Activated naive CD8-positive, alpha-beta T cell treated with anti-CD3 and anti-CD28 coated beads, Interleukin-2, amount 10 ng/mL, durations not matched to agents 7 days and 5 days (primary cell): ENCODE measurements at places on chromosomes 12 and 14. TPM values are rescaled to one million over a fixed set of nuclear protein-coding genes. Genes with fewer than 3 reads are reported as not detected.
A peak's percentile ranks its signal among the peaks of the same experiment; 100 is the strongest.

SART3 gene
- total RNA-seq, result 79.9 TPM

RND1 gene
- 4.9 TPM for total RNA-seq

E2F7 gene
- total RNA-seq, result 15.0 TPM

MRPS35 gene
- total RNA-seq, result 31.5 TPM

PITPNM2 gene
- 15.2 TPM for total RNA-seq

EML5 gene
- 2.9 TPM for total RNA-seq

GZMH gene
- 5.7 TPM for total RNA-seq

SERPINA9 gene
- not detected for total RNA-seq

TTC9 gene
- 16.6 TPM for total RNA-seq

DNA sequence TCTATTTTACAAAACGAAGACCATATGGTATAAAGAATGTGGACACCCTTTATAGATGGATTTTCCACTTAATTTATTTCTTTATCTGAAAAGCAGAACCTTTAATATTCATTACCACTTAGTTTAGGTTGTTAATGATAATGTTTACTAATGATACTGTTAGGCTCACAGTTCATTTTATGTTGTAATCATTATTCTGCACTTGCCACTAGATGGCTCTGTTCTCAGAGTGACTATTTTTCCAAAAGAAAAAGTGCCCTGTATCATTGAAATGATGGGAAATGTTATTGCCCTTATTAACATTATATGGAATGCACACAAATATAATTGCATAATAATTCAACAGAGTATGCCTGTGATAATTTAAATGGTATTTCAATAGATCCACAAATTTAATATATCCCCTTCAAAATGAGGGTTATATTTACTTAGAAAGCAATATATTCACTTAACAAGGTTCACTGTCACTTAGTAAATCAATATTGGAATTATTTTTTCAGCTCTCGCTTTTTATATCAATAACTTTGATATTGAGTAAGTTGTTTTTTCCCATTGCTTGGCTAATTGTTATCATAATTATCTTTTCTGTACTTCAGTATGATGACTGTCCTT, 95.7 kb downstream of the PDE3A start:
- H3K4me1 ChIP-seq, result no peaks in the 10 kb centered on the region
- no peak overlapping the region for H3K27ac ChIP-seq
- H3K27me3 ChIP-seq, result no peaks in the 10 kb centered on the region

DNA sequence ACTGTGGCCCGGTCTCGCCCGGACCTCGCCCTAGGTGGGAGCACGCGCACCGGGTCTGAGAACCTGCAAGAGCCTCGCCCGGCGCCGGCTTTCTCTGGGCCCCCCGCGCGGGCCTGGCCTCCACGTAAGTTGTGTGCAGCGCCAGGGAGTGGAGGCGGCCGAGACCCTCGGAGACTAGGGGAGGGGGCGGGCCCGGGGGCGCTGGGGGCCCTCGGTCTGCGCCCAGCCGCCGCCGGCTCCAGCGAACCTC, 183 bp upstream of the PRMT8 start:
- H3K27me3 ChIP-seq, result peaks cover 70% of the 10 kb centered on the region
- no peaks in the 10 kb centered on the region for H3K36me3 ChIP-seq
- no peak overlapping the region for H3K4me3 ChIP-seq
- H3K27ac ChIP-seq, result no peak overlapping the region

- no peak for DNase-seq
- H3K27ac ChIP-seq, result no peak overlapping the region
These were observed 139.9 kb downstream of the ADGRD1 start for GRCh38 chr12:131093604-131093955.

GRCh38 chr12:94805749-94806529, 155.6 kb upstream of the TMCC3 start:
- H3K27ac ChIP-seq, result no peak overlapping the region
- H3K36me3 ChIP-seq, result no peaks in the 10 kb centered on the region
- no peak for DNase-seq
- no peak overlapping the region for H3K4me3 ChIP-seq
- H3K4me1 ChIP-seq, result no peaks in the 10 kb centered on the region

GRCh38 chr12:94111302-94111701, 37.1 kb upstream of the PLXNC1 start:
- no peak for DNase-seq
- no peaks in the 10 kb centered on the region for H3K36me3 ChIP-seq
- no peak overlapping the region for H3K4me3 ChIP-seq
- no peak overlapping the region for H3K27ac ChIP-seq

GRCh38 chr12:104747955-104748354, 210.1 kb downstream of the SLC41A2 start:
- H3K36me3 ChIP-seq, result peaks cover 22% of the 10 kb centered on the region
- no peak for DNase-seq
- H3K27ac ChIP-seq, result peak overlapping the region; percentile 44
- peak overlapping the region; percentile 63 for H3K4me3 ChIP-seq
- peaks cover 46% of the 10 kb centered on the region for H3K4me1 ChIP-seq
- H3K27me3 ChIP-seq, result peaks cover 2% of the 10 kb centered on the region

GRCh38 chr14:26328791-26329190, 269.0 kb downstream of the NOVA1 start:
- no peak overlapping the region for H3K4me3 ChIP-seq
- H3K4me1 ChIP-seq, result no peaks in the 10 kb centered on the region
- H3K36me3 ChIP-seq, result no peaks in the 10 kb centered on the region
- no peak overlapping the region for H3K27ac ChIP-seq
- no peak for DNase-seq

DNA sequence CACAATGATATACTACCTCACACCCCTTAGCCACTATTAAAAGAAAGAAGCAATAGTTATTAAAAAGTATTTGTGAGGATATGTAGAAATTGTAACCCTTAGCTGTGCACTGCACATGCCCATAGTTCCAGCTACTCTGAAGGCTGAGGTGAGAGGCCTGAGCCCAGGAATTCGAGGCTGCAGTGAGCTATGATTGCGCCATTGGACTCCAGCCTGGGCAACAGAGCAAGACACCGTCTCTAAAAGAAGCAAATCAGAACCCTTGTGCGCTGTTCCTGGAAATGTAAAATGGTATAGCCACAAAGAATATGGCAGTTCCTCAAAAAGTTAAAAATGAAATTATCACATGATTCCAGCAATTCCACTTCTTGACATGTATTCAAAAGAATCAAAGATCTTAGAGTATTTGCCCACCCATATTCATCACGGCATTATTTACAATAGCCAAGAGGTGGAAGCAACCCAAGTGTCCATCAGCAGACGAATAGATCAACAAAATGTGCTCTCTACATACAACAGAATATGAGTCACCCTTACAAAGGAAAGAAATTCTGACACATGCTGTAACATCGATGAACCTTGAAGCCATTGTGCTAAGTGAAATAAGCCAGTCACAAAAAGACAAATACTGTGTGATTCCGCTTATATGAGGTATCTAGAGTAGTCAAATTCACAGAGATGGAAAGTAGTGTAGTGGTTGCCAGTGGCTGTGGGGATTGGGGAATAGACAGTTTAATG, 23.7 kb upstream of the YLPM1 start:
- no peak for DNase-seq
- H3K27ac ChIP-seq, result no peak overlapping the region
- peaks cover 26% of the 10 kb centered on the region for H3K36me3 ChIP-seq

GRCh38 chr14:100887728-100888335, 15.7 kb downstream of the RTL1 start:
- H3K27me3 ChIP-seq, result peaks cover 10% of the 10 kb centered on the region
- H3K4me1 ChIP-seq, result no peaks in the 10 kb centered on the region
- H3K4me3 ChIP-seq, result no peak overlapping the region
- H3K27ac ChIP-seq, result no peak overlapping the region
- H3K36me3 ChIP-seq, result no peaks in the 10 kb centered on the region
- DNase-seq, result no peak

GRCh38 chr12:105393587-105393986, 63.1 kb downstream of the C12orf75 start:
- peaks cover 7% of the 10 kb centered on the region for H3K4me1 ChIP-seq
- H3K27ac ChIP-seq, result no peak overlapping the region

DNA sequence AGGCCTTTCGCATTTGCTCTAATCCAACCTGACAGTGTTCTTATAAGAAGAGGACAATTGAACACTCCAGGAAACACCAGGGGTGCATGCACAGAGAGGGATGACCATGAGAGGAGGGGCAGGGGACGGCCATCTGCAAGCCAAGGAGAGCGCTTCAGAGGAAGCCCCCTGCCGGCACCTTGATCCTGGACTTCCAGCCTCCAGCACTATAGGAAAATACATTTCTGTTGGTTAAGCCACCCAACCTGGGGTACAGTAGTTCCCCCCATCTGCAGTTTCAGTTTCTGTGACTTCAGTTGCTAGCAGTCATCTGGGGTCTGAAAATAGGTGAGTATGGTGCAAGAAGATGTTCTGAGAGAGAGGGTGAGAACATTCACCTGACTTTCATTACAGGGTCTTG, 64.7 kb downstream of the CLMN start:
- no peaks in the 10 kb centered on the region for H3K4me1 ChIP-seq
- peaks cover 8% of the 10 kb centered on the region for H3K27me3 ChIP-seq
- no peak for DNase-seq
- no peak overlapping the region for H3K4me3 ChIP-seq
- no peak overlapping the region for H3K27ac ChIP-seq

GRCh38 chr12:94182986-94183707, 34.8 kb downstream of the PLXNC1 start:
- DNase-seq, result no peak
- no peak overlapping the region for H3K27ac ChIP-seq
- H3K27me3 ChIP-seq, result peaks cover under 1% of the 10 kb centered on the region
- H3K36me3 ChIP-seq, result peaks cover 50% of the 10 kb centered on the region
- peaks cover 16% of the 10 kb centered on the region for H3K4me1 ChIP-seq
- H3K4me3 ChIP-seq, result no peak overlapping the region

- DNase-seq, result no peak
- no peaks in the 10 kb centered on the region for H3K4me1 ChIP-seq
- no peak overlapping the region for H3K27ac ChIP-seq
- no peaks in the 10 kb centered on the region for H3K36me3 ChIP-seq
- no peaks in the 10 kb centered on the region for H3K27me3 ChIP-seq
These were observed 167.5 kb upstream of the PRICKLE1 start for GRCh38 chr12:42756841-42757623.

GRCh38 chr12:12191008-12191407, 75.8 kb downstream of the LRP6 start:
- no peaks in the 10 kb centered on the region for H3K4me1 ChIP-seq
- no peak overlapping the region for H3K4me3 ChIP-seq
- peaks cover 71% of the 10 kb centered on the region for H3K27me3 ChIP-seq
- DNase-seq, result no peak
- H3K27ac ChIP-seq, result no peak overlapping the region

GRCh38 chr12:124030510-124030909, 57.5 kb downstream of the ZNF664 start:
- DNase-seq, result no peak
- no peak overlapping the region for H3K27ac ChIP-seq
- peaks cover 2% of the 10 kb centered on the region for H3K36me3 ChIP-seq
- no peak overlapping the region for H3K4me3 ChIP-seq
- peaks cover 6% of the 10 kb centered on the region for H3K27me3 ChIP-seq
- H3K4me1 ChIP-seq, result peaks cover 3% of the 10 kb centered on the region

DNA sequence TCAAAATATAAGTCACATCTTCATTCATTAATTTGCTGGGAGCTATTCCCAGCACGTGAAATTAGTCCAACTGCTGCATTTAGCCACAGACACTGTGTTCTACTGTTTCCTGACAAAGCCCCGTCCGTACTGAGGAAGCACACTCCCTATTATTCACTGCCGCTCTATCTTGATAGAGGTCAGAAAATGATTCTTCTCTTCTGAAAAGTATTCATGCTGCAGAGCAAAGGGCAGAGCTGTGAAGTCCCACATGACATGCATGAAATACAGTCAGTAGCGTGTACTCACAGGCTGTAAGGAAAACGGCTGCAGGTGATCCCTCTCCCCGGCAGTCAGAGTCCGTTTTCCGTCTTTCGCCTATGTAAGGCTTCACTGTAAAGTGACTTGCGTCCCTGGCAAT, 302.5 kb upstream of the FKBP4 start:
- peaks cover 2% of the 10 kb centered on the region for H3K4me1 ChIP-seq
- no peak overlapping the region for H3K27ac ChIP-seq
- H3K36me3 ChIP-seq, result no peaks in the 10 kb centered on the region
- H3K4me3 ChIP-seq, result no peak overlapping the region

GRCh38 chr12:95733141-95733825, 57.3 kb downstream of the NTN4 start:
- H3K4me1 ChIP-seq, result no peaks in the 10 kb centered on the region
- no peak for DNase-seq
- H3K27ac ChIP-seq, result no peak overlapping the region
- H3K27me3 ChIP-seq, result peaks cover 5% of the 10 kb centered on the region

GRCh38 chr12:6771091-6771495, 1.2 kb upstream of the LAG3 start:
- peaks cover 12% of the 10 kb centered on the region for H3K27me3 ChIP-seq
- peak overlapping the region; percentile 22 for H3K4me3 ChIP-seq
- peaks cover 51% of the 10 kb centered on the region for H3K4me1 ChIP-seq
- H3K27ac ChIP-seq, result peak overlapping the region; percentile 98
- no peak for DNase-seq

- no peaks in the 10 kb centered on the region for H3K27me3 ChIP-seq
- no peak overlapping the region for H3K27ac ChIP-seq
- H3K4me1 ChIP-seq, result no peaks in the 10 kb centered on the region
- DNase-seq, result no peak
- H3K4me3 ChIP-seq, result no peak overlapping the region
These were observed 339.7 kb downstream of the PRKD1 start for GRCh38 chr14:29587761-29588470.

- no peaks in the 10 kb centered on the region for H3K27me3 ChIP-seq
- H3K4me1 ChIP-seq, result peaks cover 4% of the 10 kb centered on the region
- no peak overlapping the region for H3K4me3 ChIP-seq
- no peak for DNase-seq
- H3K36me3 ChIP-seq, result peaks cover 16% of the 10 kb centered on the region
These were observed 22.9 kb downstream of the VEZT start for GRCh38 chr12:95240556-95240955.

- H3K36me3 ChIP-seq, result peaks cover 32% of the 10 kb centered on the region
- DNase-seq, result no peak
- no peak overlapping the region for H3K27ac ChIP-seq
- no peak overlapping the region for H3K4me3 ChIP-seq
- H3K4me1 ChIP-seq, result peaks cover 32% of the 10 kb centered on the region
These were observed 55.7 kb downstream of the WDR20 start for GRCh38 chr14:102195446-102195845.

- H3K4me1 ChIP-seq, result peaks cover 13% of the 10 kb centered on the region
- no peak overlapping the region for H3K4me3 ChIP-seq
- H3K27me3 ChIP-seq, result peaks cover 43% of the 10 kb centered on the region
These were observed 2.1 kb upstream of the B3GNT4 start for GRCh38 chr12:122201381-122201780.

GRCh38 chr14:24408764-24409163, 10.0 kb downstream of the NYNRIN start:
- H3K27me3 ChIP-seq, result peaks cover 31% of the 10 kb centered on the region
- H3K4me3 ChIP-seq, result no peak overlapping the region
- no peaks in the 10 kb centered on the region for H3K4me1 ChIP-seq
